Sigmoid colon (tissue), 7 donors: ENCODE measurements at places on chromosomes 11 and 22. TPM values are rescaled to one million over a fixed set of nuclear protein-coding genes. Genes with fewer than 3 reads are reported as not detected.
A peak's percentile ranks its signal among the peaks of the same experiment; 100 is the strongest.

- peaks cover 28% of the 10 kb centered on the region for H3K36me3 ChIP-seq
- H3K27ac ChIP-seq = peak overlapping the region; percentile 80
- H3K27me3 ChIP-seq = no peaks in the 10 kb centered on the region
- no peak overlapping the region for H3K4me3 ChIP-seq
Observed at GRCh38 chr22:49788504-49788903, 39.2 kb downstream of the BRD1 start.

DNA sequence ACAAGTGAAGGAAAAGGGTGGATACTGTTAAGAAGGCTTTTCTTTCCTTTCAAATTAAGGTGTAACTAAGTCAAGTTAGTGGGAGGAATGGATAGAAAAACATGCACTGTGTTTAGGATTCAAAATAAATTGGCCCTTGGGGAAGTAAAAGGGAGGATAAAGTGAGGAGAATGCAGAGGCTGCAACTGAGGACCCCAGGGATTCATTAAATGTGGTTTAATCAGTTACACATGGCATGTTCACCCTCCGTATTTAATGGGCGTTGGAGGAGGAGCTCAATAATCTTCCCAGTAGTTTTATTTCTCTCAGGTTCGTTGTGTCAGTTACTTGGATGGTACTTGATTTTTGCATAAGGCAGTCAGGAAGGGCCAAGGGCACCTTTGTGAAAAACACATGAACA is 966.3 kb downstream of the JRKL start:
- H3K27ac ChIP-seq = no peak overlapping the region
- H3K27me3 ChIP-seq = no peaks in the 10 kb centered on the region
- no peak for DNase-seq
- no peak overlapping the region for H3K4me3 ChIP-seq

The MFNG gene
- total RNA-seq = 8.0 TPM

The OPCML gene
- total RNA-seq = under 0.01 TPM

DNA sequence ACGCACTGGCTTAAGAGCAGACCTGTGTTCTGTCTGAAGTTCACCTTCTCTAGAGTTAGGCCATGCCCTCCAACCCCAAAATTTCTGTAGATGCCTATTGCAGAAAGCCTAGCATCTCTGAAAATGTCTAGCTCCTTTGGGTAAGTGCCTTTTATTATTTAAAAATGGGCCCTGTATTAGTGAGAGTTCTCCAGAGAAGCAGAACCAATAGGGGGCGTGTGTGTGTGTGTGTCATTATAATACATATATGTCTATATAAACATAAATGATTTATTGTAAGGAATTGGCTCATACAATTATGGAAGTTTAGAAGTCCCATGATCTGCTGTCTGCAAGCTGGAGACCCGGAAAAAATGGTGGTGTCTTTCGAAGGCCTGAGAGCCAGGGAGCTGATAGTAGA is 144.7 kb downstream of the TTC17 start:
- no peaks in the 10 kb centered on the region for H3K36me3 ChIP-seq
- H3K27ac ChIP-seq = no peak overlapping the region
- no peaks in the 10 kb centered on the region for H3K4me1 ChIP-seq
- DNase-seq = no peak
- H3K27me3 ChIP-seq = no peaks in the 10 kb centered on the region

GRCh38 chr11:131979364-131979763 is 608.9 kb downstream of the NTM start:
- no peaks in the 10 kb centered on the region for H3K36me3 ChIP-seq
- no peak overlapping the region for H3K27ac ChIP-seq
- no peak overlapping the region for H3K4me3 ChIP-seq

The RASD2 gene
- total RNA-seq = 16.9 TPM

The C11orf97 gene
- not detected for total RNA-seq

DNA sequence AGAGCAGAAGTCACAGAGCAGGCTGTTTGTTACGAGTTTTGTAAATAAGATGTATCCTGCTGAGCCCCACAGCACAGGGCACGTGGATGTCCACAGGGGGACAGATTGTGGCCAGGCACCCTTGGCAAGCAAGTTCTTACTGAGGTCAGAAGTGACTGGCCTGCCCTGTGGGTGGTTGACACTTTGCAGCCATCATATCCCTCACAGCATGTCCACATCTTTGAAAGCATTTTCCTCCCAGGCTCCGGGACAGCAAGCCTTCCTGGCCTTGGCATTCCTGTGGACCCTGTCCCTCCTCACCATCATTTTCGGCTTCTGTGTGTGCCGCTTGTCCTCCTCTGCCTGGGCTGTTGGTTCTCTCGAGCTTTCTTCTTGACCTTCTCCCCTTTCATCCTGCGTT is 189.5 kb downstream of the TBC1D22A start:
- no peaks in the 10 kb centered on the region for H3K4me1 ChIP-seq
- no peak overlapping the region for H3K4me3 ChIP-seq
- no peaks in the 10 kb centered on the region for H3K36me3 ChIP-seq
- H3K27me3 ChIP-seq = no peaks in the 10 kb centered on the region

DNA sequence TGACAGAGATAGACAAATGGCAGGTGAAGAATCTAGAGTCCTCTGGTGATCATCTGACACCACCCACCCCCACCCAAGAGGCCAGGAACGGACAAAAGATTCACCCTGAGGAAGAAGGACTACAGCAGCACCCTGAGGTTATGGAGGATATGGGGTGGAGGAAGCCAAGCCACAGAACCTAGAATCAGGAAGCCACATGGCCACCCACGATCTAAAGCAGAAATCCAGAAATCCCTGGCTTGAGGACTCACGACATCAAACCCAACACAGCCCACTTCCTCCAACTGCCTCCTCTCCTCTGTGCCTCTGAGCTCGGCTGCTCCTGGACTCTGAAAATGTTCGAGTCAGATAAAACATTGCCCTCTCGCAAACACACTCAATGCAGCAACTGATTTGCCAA is 364.3 kb downstream of the SHANK2 start:
- no peaks in the 10 kb centered on the region for H3K36me3 ChIP-seq
- no peak for DNase-seq
- H3K4me1 ChIP-seq = no peaks in the 10 kb centered on the region
- H3K4me3 ChIP-seq = no peak overlapping the region
- H3K27ac ChIP-seq = no peak overlapping the region

DNA sequence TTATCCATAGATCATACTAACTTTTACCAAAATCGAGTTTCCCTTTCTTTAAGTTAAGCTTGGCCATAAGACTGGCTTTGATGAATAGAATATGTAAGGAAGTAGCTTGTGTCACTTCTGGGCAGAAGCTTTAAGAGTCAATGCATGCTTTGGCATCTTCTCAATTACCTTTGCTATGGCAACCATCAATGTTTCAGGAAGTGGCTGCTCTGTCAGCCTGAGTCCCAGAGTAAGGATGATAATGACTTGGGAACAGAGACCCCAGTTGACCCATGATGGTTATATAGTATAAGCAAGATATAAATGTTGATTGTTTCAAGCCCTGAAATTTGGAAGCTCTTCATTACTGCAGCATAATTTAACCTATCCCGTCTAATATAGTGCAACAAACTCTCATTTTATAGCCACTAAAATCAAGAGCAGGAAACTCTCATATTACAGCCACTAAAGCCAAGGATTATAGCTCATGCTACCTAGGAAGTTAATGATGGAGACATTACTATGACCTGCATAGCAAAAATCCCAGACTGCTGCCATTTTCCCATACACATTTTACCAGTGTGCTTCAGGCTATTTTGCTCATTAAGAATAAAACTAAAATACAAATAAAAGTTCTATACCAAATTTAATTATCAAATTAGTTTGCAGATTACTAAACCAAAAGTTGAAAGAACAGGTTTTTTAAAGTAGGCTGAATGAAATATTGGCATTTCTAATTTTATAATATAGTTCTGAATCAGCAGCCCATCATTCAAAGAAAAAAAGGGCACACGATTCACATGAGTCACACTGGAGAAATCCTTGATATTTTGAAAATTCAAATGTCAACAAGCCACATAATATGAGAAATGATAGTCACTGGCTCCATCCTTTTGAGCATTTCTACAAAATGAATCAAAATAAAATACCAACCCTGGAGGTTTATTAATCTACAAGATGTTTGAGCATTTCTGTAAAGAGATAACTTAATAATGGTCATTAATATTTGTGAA is 23.8 kb downstream of the FSHB start:
- no peak for DNase-seq
- H3K4me1 ChIP-seq = no peaks in the 10 kb centered on the region
- H3K27me3 ChIP-seq = no peaks in the 10 kb centered on the region
- H3K4me3 ChIP-seq = no peak overlapping the region

GRCh38 chr11:64208086-64208795 is 1.7 kb downstream of the FERMT3 start:
- H3K27ac ChIP-seq = peak overlapping the region; percentile 77
- peak overlapping the region; percentile 25 for H3K4me3 ChIP-seq
- peaks cover 10% of the 10 kb centered on the region for H3K36me3 ChIP-seq
- no peaks in the 10 kb centered on the region for H3K4me1 ChIP-seq

DNA sequence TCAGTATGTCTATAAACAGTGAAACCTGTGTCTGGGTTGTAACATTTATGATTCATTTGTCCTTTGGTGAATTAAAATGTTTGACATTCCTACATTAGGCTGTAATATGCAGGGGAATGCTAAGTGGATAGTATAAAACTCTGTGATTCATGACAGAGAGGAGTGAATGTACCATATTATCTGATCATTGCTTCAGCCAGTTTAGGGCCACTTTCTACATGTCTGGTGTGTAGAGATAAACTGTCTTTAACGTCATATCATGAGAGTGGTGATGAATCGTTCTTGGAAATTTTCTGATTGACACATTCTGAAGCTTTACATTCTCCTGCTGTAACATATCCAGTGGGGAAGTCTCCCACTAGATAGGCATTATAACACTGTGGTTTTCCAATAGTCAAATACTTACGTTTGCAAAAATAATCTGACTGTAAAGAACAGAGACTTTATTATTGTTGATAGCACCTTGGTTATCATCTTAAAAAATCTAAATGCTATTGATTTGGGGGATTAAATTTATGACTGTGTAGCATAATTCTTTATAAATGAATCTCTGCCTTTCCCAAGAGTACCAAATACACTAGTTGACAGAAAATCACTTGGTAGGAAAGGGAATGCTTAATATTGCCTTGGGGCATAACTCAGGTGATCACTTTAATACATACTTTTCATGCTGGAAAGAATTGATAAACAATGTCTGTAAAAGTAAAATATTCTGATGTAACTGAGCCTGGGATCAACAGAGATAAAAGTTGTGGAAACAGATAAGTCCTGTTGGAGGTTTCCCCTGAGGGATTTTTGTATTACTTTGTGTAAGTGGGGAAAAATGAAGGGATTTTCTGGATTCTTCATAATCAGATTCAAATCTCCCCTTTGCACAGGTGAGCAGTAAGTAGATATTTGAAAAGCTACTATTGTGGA is 427.9 kb downstream of the JRKL start:
- no peaks in the 10 kb centered on the region for H3K4me1 ChIP-seq
- H3K36me3 ChIP-seq = no peaks in the 10 kb centered on the region

The CRYBA4 gene
- not detected for total RNA-seq

The OR6T1 gene
- not detected for total RNA-seq

DNA sequence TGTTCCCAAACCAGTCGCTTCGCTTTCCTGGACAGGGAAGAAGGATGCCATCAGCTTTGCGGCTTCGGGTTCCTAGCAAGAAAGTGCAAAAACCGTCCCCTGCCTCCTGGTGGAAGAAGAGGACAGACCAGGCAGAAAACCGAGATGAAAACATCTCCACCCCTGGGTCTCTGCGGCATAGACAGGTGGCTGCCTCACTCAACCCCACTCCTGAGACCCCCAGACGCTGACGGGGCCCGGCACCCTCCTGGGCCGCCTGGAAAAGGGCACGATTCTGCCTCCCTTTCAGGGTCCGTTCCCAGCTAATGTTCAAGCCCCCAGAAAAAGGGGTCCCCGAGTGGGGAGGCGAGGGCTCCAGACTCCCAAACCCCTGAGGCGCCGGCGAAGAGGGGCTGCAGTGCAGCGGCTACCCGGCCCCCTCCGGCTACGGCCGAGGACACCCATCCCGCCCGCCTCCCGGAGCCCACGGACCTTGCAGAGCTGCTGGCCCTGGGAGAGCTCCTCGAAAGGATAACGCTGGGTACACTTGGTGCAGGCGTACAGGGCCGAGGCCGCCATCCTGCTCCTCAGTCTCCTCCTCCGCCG is 569 bp downstream of the FAM76B start:
- peak overlapping the region; percentile 96 for H3K27ac ChIP-seq
- peaks cover 27% of the 10 kb centered on the region for H3K4me1 ChIP-seq
- no peak for DNase-seq
- no peaks in the 10 kb centered on the region for H3K27me3 ChIP-seq

DNA sequence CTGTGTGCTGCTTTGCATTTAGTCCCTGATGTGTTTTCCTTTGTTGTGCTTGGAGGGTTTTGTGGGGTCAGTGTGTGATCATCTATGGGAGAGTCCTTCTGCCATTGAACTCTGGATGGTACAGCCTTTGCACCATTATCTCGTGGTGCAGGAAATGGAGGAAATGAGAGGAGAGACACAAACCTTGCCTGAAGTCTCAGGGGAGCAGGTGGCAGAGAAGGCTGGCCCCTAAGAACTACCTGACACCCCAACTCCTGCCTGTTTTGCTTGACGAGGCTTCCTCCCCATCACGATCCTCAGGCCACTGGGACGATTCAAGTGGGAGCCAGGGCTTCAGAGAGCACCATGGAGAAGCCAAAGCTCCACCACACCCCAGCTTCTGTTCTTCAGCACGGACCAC is 1316.4 kb downstream of the TBC1D22A start:
- DNase-seq = peak; percentile 8
- H3K27me3 ChIP-seq = no peaks in the 10 kb centered on the region
- no peak overlapping the region for H3K4me3 ChIP-seq
- no peaks in the 10 kb centered on the region for H3K4me1 ChIP-seq

DNA sequence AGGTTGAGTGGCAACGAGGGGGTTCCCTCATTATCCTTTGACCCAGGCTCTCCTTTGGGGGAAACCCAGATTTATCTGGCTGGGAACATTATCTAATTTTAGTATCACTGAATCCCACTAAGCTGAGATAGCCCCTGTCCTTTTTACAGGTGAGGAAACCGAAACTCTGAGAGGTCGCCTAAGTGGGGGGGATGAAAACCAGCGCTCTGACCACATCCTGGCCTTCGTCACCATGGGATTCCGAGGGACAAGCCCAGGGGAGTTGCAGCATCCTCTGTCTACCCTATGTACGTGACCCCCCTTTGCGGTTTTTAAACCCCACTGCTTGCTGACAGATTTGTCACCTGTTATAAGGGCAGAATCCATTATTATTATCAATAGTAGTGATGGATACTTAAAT is 61.0 kb downstream of the ISX start:
- no peak overlapping the region for H3K27ac ChIP-seq
- no peaks in the 10 kb centered on the region for H3K4me1 ChIP-seq
- H3K27me3 ChIP-seq = no peaks in the 10 kb centered on the region
- DNase-seq = no peak
- H3K36me3 ChIP-seq = no peaks in the 10 kb centered on the region
